Dermis blood vessel endothelial cell (primary cell): ENCODE measurements at places on chromosomes 7 and 10. TPM values are rescaled to one million over a fixed set of nuclear protein-coding genes. Genes with fewer than 3 reads are reported as not detected.

DNA sequence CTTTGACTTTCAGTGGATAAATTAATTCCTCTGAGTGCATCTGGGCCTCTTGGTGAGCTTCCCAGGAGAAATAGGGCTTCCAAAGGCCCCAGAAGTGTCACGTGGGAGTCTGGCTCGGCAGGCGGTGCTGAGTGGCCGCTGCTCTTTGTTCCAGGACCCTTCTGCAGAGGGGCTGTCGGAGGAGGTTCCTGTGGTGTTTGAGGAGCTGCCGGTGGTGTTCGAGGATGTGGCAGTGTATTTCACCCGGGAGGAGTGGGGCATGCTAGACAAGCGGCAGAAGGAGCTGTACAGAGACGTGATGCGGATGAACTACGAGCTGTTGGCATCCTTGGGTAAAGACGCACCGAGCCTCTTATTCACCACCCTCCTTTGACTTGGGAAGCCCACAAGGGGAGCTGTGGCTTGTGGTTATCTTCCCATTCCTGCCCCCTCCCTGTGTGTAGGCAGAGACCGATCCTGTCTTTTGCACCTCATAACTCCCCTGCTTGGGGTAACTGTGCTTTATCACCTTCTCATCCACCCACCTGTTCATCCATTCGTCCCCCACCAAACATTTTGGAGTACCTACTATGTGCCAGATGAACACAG is 11.9 kb downstream of the ZNF862 start:
- no peak for DNase-seq

- peak; percentile 80 for DNase-seq
Observed at GRCh38 chr7:114819616-114820362, 102.1 kb upstream of the MDFIC start.

- DNase-seq: no peak
Observed at GRCh38 chr7:79787623-79788022, 334.2 kb upstream of the MAGI2 start.

DNA sequence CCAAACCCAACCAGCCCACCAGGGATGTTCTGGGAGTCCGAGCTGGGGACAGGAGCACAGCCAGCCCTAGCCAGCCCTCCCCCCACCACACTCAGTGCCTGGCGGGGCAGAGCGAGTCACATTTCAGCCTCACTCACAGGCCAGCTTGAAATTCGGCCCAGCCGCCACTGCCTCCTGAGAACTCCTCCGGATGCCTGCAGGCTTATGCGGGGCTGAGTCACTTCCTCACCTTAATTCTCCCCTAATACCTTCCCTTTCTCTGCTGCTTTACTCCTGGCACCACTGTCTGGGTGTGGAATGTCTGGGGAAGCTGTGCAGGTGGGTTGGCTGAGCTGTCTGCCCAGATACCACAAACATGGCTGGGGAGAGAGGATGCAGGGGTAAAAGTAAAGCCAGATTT is 22.6 kb upstream of the DLG5 start:
- peak; percentile 51 for DNase-seq

DNA sequence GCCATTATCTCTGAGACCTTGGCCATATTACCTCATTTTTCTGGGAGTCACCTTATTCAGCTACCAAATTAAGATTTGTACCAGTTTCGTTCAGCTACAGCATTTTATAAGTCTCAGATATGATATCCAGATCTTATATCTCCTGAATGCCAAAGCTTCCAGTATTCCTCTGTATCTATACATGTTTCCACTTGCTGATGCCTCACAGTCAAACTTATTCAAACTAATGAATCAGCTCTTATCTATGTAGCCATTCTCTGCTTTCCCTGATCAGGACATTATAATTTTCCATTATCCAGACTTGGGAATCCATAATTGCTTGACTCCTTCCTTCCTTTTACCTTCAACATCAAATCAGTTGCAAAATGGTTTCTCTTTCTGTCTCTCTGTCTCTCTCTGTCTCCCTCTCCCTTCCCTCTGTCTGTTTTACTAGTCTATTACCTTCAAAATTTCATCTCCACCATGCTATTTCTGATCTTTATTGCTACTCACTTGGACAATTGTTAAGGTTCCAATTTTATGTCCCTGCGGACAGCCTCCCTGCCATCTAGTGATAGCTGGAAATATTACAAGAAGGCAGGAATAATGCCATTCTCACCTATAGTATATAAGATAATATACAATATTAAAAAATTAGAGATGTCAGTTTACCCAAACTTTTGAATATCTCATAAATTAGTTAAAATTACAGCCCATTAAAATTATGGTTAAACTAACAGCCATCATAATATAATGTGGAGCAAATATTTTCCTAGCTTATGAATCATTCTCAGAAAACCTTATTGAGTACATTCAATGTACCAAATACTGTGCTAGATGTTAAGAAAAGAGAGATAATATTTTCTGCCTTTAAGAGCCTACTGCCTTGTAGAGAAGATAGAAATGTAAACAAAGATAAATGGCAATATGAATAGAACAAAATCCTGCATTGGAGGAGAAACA is 89.8 kb downstream of the PCLO start:
- peak; percentile 1 for DNase-seq

GRCh38 chr10:16867556-16867955 is 50.3 kb upstream of the RSU1 start:
- peak; percentile 61 for DNase-seq

- DNase-seq: no peak
Observed at GRCh38 chr10:118151461-118151860, 104.7 kb upstream of the RAB11FIP2 start.

DNA sequence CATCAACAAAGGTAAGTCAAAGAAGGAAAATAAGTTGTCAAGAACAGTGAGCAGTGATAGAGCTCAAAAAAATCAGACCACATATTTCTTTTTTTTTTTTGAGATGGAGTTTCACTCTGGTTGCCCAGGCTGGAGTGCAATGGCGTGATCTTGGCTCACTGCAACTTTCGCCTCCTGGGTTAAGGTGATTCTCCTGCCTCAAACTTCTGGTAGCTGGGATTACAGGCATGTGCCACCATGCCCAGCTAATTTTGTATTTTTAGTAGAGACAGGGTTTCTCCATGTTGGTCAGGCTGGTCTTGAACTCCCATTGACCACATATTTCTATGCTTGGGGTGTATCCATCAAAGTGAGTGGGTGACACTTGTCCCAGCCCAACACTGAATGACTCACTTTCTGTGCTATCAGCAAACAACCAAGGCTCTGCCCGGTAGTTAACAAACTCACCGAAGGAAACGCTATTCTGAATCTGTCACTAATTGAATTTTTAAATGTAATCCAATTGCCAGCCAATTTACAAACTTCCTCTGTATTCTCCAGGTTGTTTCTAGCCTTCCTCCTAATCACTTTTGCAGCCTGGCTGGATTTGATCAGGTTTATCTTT is 19.6 kb upstream of the SMNDC1 start:
- peak; percentile 50 for DNase-seq

DNA sequence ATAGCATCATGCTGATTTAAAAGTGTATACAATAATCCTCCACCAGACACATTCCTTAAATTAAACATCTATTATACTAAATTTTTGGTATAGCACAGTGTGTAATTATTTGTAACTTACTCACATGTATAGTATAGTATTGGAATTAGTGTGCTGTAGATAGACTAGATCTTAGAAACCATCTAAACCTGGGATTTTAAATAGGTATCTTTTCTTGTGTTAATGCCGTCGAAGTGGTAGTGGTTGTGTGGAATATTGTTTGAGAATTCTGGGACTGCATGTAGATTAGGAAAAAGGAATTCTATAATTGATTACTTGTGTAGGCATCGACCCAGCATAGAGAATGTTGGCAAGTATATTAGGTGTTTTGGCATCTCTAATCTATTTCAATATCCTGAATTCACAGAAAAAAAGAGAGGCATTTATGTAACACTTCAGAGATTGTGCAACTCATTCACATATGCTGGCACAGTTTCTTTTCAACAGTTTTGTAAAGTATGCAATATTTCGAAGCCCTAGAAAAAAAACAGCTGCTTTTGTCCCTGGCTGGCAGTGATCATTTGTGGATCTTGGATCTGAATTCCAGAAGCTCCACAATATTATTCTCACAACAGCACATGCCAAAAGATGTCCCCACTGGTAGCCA is 145.5 kb upstream of the AGR3 start:
- no peak for DNase-seq

- peak; percentile 30 for DNase-seq
Observed at GRCh38 chr7:131336956-131337355, 9.3 kb downstream of the MKLN1 start.

- no peak for DNase-seq
Observed at GRCh38 chr7:136033413-136034031, 56.4 kb upstream of the MTPN start.

Gene ANKRD61
- 0.14 TPM in 1 of 2 replicates, not detected in the other for total RNA-seq

Gene ZYX
- total RNA-seq: 26.2 and 57.2 TPM in 2 replicates

Gene ACTL6B
- not detected in 2 replicates for total RNA-seq
